ENCODE measurements at places on chromosomes 1 and 21. TPM values are rescaled to one million over a fixed set of nuclear protein-coding genes. Genes with fewer than 3 reads are reported as not detected.

- no peak for DNase-seq
Observed at GRCh38 chr21:42063191-42063570, 7.9 kb upstream of the UMODL1 start.

MANEAL gene
- total RNA-seq: 0.61 TPM

PIK3R3 gene
- total RNA-seq: 0.94 TPM

- DNase-seq: no peak
Observed at GRCh38 chr1:14375226-14375625, 223.3 kb upstream of the KAZN start.

DNA sequence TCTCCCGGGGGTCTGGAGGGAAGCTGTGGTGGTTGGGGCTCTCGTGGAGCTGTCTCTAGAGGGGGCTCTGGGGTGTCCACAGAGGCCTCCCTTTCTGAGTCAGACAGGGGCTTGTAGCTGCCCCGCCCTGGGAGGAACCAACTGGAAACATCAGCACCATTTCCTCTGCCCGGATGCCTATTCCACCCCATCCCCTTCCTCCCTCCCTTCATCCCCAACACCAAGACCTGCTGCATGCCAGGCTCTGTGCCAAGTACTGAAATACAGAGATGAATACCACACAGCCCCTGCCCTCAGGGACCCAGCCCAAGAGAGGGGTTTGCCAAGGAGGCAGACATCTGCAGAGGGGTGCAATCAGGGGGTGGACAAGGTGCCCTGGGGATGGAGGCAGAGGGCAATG is 125.6 kb upstream of the ADAR start:
- DNase-seq: no peak

- no peak for DNase-seq
Observed at GRCh38 chr1:29502911-29503840, 266.9 kb downstream of the PTPRU start.

DNA sequence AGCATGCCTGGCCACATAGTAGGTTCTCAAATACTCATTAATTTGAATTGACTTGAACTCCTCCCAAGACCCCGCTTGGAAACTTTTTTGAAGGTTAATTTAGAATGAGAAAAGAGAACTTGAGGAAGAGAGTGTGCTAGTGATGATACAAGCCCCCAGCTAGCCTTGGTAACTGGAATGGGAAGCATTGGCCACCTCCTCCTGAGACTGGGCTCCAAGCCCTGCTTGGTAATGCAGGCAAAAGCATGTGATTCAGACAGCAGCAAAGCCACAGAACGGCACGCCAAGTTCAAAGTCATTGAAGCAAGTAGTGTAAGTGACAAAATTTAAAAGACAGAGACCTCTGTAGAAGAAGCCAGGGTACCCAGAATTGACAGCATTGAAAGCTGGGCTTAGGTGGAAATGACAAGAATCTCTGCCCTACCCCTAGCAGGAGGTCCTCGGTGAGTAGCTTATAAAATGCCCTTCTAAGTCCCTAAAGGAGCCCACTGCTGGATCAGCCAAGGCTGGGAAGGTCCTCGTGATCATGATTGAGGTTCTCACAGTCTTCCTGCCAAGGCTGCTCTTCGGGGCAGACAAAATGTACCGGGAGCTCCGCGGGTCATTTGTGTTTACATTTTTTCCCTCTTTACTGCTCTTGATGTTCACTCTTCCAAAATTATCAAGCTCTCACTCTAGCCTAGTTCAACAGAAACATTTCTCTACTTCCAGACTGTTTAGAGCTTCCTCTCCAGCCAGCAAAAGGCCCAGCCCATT is 99.4 kb downstream of the TSEN15 start:
- DNase-seq: no peak

SPRR1B gene
- not detected for total RNA-seq

FAM167B gene
- total RNA-seq: 0.35 TPM

- no peak for DNase-seq
Observed at GRCh38 chr1:224457782-224458144, 23.2 kb upstream of the WDR26 start.

All from CD8-positive, alpha-beta T cell (primary cell).